ENCODE measurements at places on chromosomes 3 and 15.

DNA sequence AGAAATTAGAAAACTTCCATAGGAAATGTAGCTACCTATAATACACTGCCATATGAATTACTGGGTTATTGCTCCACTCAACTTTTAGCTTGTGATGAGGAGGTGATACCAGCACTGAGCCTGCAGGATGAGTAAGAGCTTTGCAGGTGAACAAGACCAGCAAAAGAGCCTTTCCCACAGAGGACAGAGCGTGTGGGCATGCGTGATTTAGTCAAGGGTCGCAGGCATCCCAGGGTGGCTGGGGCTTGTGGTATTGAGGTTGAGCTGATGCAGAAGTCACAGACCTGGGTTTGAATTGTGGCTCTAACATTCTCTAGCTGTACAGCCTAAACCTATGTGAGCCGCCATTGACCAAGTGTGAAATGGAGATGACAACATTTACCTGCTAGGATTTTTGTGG, 5.6 kb downstream of the NRROS start:
- no peak for DNase-seq

GRCh38 chr3:99714146-99714545, 75.8 kb downstream of the COL8A1 start:
- no peak for DNase-seq

GRCh38 chr3:122824465-122825381, 29.9 kb downstream of the SLC49A4 start:
- no peak for DNase-seq

GRCh38 chr3:64460877-64461276, 226.9 kb downstream of the ADAMTS9 start:
- no peak for DNase-seq
